ENCODE measurements at places on chromosomes 16 and 17. TPM values are rescaled to one million over a fixed set of nuclear protein-coding genes. Genes with fewer than 3 reads are reported as not detected.

MYOCD gene
- total RNA-seq: 2.1 TPM

C17orf58 gene
- 10.6 TPM for total RNA-seq

- DNase-seq: no peak
Measured at GRCh38 chr17:4944163-4944553, 4.1 kb downstream of the RNF167 start.

USH1G gene
- not detected for total RNA-seq

TEX14 gene
- total RNA-seq: 0.06 TPM

DNA sequence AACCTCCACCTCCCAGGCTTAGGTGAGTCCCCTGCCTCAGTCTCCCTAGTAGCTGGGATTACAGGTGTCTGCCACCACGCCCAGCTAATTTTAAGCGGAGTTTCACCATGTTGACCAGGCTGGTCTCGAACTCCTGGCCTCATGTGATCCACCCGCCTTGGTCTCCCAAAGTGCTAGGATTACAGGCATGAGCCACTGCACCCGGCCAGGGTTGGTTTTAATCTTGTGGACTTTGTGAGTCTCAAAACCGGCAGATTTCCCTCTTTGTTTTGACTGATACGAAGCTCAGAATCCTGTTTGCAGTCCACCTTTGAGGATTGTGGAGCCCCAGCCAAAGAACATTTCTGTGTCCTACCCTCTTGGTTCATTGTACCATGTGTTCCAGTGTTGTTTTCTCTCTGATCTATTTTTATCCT lies 16.4 kb upstream of the CPSF4L start:
- no peak for DNase-seq

GP1BA gene
- not detected for total RNA-seq

DNA sequence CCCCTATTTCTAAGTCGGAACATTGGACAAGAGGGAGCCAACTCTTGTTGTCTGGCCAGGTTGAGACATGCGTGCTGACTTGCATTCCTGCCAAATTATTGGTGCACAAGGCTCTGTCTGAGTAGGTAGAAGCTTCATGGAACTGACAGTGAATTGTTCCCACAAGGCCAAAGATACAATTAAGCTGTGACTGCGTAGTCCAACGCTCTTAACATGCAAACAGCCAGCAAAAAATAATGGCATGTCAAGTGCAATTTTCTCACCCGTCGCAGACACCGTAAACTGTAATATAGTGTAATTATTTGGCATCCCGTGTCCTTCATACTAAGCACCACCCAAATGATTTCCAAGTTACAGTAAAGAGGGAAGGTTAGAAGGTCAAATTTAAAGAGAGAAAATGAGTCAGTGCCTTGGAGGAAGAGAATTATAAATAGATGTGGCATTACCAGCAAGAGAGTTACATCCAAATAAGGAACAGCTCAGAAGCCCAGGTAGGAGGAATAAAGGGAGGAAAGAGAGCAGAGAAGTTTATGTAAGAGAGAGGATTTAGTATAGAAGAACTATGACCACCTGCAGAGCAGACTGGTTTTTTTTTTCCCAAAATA lies 21.8 kb downstream of the CDH8 start:
- no peak for DNase-seq

ARL5C gene
- 0.56 TPM for total RNA-seq

DNA sequence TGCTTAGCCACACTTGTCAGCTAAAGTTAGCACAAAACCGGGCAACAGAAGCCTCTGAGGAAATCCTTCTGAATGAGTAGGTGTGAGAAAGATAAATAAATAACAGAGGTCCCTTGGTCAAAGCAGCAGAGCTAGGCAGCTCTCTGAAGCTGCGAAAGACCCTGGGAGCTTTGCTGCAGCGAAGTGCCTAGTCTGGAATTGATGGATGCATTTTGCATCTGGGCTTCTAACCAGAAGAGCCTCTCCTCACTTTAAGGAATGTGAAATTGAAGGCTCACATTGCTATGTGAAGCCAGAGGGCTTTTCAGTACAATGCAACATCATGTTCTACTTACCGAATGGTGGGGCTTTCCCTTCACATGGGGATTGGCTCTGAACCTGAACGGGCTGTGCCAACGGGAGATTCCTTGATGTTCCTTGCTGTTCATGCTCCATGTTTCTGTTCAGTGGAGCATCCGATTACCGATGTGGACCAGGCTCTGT lies 274.6 kb downstream of the HS3ST3B1 start:
- no peak for DNase-seq

DNA sequence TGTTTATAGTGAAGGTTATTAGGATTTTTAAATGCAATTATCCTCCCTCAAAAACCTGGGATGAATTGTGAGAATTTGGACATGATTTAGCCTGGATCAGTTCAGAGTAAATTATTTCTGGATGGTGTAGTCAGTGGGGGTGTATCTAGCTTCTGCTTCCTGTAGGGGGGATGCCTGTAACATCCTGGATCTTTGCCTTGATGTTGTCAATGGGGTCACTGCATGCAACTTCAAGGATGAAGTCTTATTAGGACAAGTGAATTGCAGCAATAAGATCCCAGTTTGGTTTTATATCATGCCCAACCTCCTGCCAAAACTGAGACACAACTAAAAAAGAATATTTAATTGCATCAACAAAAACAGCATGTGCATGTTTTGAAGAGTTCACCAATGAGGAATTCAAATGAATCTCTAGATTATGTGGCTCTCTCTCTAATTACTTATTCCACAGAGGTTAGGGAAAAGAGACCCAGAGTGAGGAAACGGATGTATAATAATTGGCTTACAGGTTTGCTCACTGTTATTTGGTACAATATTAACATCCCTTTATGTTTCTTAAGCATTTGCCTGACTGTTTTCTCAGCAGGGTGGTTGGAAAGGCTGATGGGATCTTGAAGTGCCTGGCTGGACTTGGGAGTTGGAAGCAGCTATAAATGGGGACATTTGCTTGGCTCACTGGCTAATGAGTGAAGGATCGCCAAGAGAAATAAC lies 159.8 kb downstream of the HS3ST3B1 start:
- DNase-seq: no peak

DNA sequence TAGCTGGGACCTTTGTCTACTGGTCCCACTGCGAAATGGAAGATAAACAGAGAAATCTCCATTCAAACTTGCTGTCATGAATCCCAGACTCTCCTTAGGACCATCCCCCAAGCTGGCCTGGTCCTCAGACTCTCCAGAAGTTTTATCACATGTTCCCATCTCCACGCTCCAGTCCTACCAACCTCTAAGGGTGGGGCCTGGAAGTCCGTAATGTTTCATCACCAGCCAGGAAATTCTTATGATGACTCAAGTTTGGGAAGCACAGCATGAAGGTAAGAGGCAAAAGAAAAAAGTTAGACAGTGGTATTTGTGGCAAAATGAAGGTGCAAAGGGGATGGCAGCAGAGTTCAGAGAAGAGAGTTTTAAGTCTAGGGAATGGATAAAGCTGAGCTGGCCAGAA lies 52.7 kb downstream of the ZNF18 start:
- no peak for DNase-seq

DNA sequence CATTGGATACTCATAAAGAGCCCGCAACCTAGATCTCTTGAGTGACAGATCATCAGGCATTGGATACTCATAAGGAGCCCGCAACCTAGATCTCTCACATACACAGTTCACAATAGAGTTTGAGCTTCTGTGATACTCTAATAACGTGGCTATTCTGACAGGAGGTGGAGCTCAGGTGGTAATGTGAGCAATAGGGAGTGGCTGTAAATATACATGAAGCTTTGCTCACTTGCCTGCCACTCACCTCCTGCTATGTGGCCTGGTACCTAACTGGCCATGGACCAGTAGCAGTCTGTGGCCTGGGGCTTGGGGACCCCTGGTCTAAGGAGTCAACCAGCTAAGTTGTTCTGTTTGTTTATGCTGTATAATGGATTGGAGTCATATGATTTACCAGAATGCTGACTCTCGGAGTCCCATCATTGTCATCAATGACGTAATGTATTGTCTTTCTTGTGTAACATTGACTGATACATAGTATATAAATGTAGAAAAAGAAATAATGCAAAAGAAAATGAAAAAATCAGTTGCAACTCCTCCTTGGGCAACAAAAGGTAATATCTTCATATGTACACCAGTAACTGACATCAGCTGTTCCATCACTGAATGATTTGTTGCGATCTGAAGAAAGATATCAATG lies 17.5 kb downstream of the ABCA9 start:
- DNase-seq: no peak

Measured in left colon (tissue), 2 donors.